ENCODE measurements at places on chromosomes 5 and 9.

DNA sequence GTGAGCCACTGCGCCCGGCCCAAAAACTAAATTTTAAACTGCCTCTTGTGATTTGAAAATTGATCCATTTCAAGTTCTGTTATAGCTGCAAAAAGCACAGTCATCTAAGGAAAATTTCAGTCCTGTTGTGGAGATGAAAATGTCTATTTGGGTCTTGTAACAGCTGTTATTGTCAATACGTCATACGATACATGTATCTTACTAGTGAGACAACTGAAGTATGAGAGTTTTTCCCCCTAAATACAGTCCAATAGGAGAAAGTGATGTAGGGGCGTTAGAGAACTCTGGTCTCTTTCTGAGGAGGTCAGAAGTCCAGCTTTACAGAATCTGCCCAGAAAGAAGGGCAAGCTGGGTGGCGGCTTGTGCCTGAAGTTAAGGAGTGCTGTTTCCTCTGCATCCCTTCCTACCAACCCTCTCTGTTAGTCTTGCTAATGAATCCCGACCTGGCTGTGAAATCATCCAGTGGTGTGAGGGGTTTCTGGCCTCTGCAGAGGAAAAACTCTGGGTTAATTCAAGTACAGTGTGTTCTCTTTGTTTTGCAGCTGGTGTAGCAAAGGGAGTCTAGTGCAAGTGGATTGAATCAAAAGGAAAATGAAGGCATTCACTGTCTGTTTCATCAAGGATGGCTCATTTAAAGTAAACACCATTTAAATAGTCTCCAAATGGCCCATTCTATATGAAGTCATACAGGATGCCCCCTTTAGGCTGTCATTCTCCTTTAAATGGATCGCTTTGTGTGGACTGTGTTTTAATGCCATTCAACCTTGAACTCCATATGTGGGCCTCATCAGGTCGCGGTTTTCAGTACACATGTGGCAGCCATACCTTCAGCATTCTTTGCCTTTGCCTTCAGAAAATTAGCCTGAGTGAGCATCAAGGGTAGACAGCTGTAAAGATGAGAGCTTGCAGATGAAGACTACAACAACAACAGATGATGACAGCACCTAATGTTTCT, 59.0 kb downstream of the AOPEP start:
- DNase-seq = no peak

DNA sequence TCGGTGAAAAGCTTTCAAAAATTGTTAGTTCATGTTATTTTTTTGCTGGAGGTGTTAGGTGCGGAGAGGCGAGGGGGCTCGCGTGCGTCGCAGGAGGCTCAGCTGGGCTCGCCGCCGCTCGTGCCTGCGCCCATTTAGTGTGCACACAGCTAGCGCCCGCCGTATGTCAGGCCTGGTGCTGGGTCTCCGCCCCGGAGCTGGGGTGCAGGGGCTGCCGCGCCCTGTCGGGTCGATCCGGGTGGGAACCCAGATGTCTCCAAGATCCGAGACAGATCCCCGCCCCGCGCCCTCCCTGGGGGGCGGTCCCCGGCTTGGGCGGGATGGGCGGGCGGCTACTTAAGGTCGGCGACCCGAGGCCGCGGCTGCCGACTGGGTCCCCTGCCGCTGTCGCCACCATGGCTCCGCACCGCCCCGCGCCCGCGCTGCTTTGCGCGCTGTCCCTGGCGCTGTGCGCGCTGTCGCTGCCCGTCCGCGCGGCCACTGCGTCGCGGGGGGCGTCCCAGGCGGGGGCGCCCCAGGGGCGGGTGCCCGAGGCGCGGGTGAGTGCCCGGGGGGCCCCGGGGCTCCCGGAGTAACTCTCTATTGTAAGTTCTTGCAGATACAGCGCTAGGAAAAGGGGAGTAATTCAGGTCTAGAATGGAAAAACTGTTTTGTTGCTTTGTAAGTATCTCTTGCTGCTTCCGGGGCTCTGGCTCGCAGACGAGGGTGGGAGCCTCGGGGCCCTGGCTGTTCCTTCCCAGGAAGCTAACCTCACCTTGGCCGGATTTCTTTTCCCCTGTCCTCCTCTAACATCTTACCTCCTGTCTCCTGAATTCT, 31.7 kb downstream of the GSN start:
- no peak for DNase-seq

DNA sequence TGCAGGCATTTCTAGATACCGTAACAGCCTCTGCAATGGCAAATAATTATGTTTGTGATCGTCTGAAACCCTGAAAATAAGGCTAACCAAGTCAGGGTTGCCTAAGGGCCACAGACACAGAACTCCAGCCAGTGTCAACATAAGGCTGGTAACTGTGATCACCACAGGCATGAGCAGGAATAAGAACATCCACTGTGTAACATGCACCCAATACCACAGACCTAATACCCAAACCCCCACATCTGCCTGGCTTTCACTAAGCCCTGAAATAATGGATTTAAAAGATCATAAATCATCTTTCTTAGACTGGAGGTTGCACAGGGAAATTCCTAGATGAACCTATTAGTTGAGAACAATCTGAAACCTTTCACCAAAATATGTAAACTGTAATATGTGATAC, 394.5 kb downstream of the NFIB start:
- no peak for DNase-seq

- no peak for DNase-seq
These were observed 6.5 kb downstream of the MCIDAS start for GRCh38 chr5:55220433-55221185.

DNA sequence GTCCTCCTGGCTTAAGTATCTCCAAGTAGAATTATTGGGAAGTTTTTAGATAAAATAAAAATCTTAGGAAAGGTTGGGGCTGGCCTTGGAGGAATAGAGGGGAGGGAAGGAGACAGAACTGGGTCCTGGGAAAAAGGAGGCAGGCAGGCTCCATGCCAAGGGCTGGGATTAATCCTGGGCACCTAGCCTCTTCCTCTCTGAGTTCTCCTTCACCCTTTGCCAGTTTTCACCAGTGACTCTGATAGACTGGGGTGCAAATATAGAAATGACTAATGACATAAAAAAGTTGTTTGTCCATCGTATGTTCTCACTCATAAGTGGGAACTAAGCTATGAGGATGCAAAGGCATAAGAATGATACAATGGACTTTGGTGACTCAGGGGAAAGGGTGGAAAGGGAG, 81.9 kb downstream of the RMI1 start:
- peak; percentile 8 for DNase-seq

DNA sequence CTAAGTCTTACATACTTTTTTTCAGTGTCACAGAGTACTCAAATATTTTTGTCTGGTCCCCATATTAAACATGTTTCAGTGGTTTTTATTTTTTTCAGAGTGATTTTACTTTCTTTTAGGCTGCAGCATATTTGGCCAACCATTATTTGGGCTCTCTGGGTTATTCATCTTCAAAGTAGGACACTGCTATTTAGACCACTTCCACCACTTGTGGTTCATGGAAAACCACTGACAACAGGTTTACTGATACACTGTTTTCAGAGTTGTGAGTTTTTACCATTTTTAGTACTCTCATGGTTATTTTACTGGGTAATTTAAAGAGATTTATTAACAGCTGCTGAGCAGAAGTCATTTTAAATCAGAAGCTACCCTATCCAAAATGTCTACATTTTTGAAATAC, 437.6 kb downstream of the KIAA0825 start:
- DNase-seq = no peak

GRCh38 chr5:76850543-76851145, 830 bp downstream of the S100Z start:
- DNase-seq = no peak
